ENCODE measurements at places on chromosomes 2 and 18.

DNA sequence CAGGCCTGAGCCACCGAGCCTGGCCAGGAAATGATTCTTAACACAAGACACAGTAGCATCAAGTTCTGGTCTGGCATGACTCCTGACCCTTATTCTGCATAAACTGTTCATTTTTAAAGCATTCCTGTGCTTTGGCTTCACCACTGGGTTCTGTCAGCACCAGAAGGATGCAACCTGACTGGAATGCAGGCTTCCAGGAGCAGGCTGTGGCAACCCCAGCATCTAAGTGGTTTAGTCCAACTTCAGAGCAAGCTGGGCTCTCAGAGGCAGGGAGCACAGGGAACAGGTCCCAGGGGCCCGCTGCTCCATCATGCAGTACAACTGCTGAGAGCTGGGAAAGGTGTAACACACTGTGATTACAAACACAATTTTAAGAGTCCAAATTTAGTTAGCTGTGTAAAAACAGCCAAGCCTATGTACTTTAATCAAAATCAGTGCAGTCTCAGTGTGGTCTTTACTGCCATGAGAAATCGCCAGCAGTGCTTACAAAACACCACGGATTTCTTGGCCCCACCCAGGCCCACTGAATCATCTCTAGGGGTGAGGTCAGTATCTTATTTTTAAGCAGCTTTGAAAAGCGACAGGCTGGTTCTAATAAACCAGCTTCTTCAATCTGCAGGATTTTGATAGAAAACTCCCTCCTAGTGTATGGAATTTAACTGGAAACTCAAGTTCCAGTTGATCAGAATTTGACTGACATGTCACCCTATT is 44.4 kb upstream of the TMEM182 start:
- DNase-seq, result no peak

- no peak for DNase-seq
Observed at GRCh38 chr2:3706892-3707291, 3.5 kb downstream of the DCDC2C start.

GRCh38 chr2:133338224-133338623 is 230.0 kb downstream of the NCKAP5 start:
- no peak for DNase-seq

DNA sequence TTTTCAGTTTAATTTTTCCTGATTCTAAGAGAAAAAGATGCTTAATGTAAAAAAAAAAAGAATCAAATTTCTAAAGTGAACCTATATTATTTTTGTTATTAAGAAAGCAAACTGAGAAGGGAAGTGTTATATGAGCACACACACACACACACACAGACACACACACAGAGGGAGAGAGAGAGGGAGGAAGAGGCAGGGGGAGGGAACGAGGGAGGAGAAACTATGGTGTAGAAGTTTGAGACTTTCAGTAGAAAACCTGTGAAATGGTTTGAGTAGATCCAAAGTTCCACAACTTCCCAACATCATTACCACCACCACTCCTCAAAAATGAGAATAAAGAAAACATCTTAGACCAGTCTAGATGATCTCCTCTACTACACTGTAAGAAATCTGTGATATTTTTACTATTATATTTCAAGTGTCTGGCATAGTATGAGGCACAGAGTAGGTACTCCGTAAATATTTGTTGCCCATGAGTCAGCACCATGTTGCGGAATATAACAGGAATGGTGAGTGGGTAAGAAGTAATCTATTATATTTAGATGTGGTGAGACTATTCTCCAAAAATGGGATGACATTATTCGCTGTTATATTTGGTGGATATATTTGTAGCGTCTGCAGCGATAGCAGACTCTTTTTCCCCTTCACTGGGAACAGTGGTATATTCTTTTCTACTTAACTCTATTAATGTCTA is 149.4 kb upstream of the DNMT3A start:
- no peak for DNase-seq

GRCh38 chr18:48815581-48816324 is 135.0 kb downstream of the SMAD7 start:
- no peak for DNase-seq

- DNase-seq, result peak; percentile 20
Observed at GRCh38 chr2:238061315-238062202, 758 bp downstream of the SCLY start.

- DNase-seq, result peak; percentile 69
Observed at GRCh38 chr2:25301453-25302352, 40.0 kb downstream of the DNMT3A start.

GRCh38 chr18:37341473-37342086 is 224.0 kb downstream of the CELF4 start:
- no peak for DNase-seq

- DNase-seq, result no peak
Observed at GRCh38 chr2:45248214-45248613, 239.0 kb upstream of the SIX2 start.

DNA sequence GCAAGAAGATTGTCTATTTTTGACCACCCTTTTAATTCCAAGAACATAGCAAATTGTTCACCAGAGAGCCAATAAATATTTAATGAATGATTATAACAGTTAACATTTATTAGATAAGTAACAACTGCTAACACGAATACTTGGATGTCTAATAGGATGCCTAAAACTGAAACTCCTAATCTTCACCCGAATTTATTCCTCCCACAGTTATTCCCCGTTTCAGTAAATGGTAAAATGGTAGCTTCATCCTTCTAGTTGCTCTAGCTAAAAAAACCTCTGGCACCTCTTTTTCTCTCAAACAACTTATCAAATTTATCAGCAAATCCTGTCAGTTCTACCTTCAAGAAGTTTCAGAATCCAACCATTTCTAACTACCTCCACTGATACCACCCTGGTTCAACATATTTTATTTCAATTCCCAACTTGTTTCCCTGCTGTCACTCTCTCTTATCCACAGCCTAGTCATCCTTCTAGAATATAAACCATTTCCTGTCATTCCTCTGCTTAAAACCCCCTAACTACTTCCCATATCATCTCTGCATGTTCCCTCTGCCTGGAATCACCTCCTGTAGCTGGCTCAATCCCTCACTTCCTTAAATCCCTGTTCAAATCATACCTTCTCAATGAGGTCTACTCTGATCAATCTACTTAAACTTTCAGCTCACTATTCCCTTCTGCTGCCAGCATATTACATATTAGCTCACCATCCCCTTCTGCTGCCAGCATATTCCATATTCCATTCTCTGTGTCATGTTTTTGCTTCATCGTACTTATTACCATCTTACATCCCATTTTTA is 93.8 kb downstream of the ROCK2 start:
- no peak for DNase-seq

- no peak for DNase-seq
Observed at GRCh38 chr18:74563999-74564398, 29.7 kb downstream of the CNDP1 start.

DNA sequence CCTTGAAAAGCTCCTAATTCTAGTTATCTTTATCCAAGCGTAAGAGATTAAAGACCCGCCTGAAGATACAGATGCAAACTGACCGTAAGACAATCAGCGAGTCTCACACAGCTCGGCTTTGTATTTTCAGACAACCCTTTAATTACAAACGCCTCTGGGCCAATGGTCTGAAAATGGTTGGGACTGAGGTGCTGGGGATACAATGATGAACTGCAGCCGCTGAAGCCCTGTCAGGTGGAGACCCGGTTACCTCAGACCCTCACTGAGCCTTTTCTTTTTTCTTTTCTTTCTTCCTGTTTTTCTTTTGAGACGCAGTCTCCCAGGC is 715 bp upstream of the CFAP36 start:
- DNase-seq, result no peak

- DNase-seq, result no peak
Observed at GRCh38 chr18:54647176-54647575, 56.1 kb downstream of the DYNAP start.
